ENCODE measurements at places on chromosomes 12 and 14.

GRCh38 chr14:104687601-104688504 lies 1.6 kb upstream of the INF2 start:
- no peaks in the 10 kb centered on the region for H3K27me3 ChIP-seq
- H3K27ac ChIP-seq, result peak overlapping the region; percentile 1
- DNase-seq, result no peak
- peaks cover 13% of the 10 kb centered on the region for H3K4me1 ChIP-seq
- peaks cover 3% of the 10 kb centered on the region for H3K36me3 ChIP-seq

GRCh38 chr12:23098110-23098509 lies 473.1 kb downstream of the ETNK1 start:
- no peak overlapping the region for H3K27ac ChIP-seq
- no peaks in the 10 kb centered on the region for H3K27me3 ChIP-seq
- DNase-seq, result no peak
- no peaks in the 10 kb centered on the region for H3K36me3 ChIP-seq
- no peaks in the 10 kb centered on the region for H3K4me1 ChIP-seq
- no peak overlapping the region for H3K4me3 ChIP-seq

- peak; percentile 24 for DNase-seq
- H3K27ac ChIP-seq, result peak overlapping the region; percentile 94
- H3K36me3 ChIP-seq, result peaks cover 55% of the 10 kb centered on the region
- peaks cover 44% of the 10 kb centered on the region for H3K4me1 ChIP-seq
Measured at GRCh38 chr14:103561381-103562178, 877 bp downstream of the BAG5 start.

DNA sequence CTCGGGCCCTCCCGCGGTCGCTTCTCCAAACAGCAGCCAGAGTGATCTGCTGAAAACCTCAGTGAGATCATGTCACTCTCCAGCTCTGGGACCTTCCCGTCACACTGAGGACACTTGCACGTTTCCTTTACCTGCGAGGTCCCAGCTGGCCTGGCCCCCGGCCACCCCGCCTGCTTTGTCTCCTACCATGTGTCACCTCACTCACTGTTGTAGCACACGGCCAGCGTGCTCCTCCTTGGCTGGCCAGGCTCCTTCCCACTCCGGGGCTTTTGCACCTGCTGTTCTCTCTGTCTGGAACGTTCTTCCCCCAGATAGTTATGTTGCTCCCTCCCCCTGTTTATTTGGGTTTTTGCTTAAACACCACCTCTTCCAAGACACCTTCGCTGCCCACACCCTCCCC lies 199.0 kb downstream of the TSPAN9 start:
- no peak overlapping the region for H3K4me3 ChIP-seq
- H3K27ac ChIP-seq, result no peak overlapping the region
- H3K4me1 ChIP-seq, result no peaks in the 10 kb centered on the region
- no peak for DNase-seq

DNA sequence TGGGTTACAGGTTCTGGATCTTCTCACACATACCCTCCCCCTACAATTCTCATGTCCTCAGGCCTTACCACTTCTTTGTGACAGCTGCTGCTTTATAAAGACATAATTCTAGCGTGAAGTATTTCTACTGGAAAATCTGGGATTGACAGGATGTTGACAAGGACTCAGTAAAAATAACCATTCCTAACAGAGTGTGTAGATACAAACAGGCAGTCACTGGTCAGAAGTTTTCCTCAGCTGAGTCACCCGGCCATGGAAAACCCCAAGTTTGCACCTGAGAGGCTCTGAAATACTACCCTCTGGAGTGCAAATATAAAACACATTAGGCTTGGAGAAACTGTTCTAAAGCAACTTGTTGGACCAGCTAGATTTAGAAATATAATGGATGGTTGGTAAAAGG lies 54.4 kb downstream of the SPPL3 start:
- H3K4me3 ChIP-seq, result no peak overlapping the region
- H3K27me3 ChIP-seq, result no peaks in the 10 kb centered on the region
- H3K27ac ChIP-seq, result no peak overlapping the region

- H3K27ac ChIP-seq, result no peak overlapping the region
- DNase-seq, result no peak
- H3K4me3 ChIP-seq, result no peak overlapping the region
- no peaks in the 10 kb centered on the region for H3K4me1 ChIP-seq
- H3K36me3 ChIP-seq, result no peaks in the 10 kb centered on the region
Measured at GRCh38 chr12:16165506-16165905, 112.0 kb downstream of the SLC15A5 start.

- peaks cover 23% of the 10 kb centered on the region for H3K36me3 ChIP-seq
- no peak overlapping the region for H3K27ac ChIP-seq
- no peak overlapping the region for H3K4me3 ChIP-seq
- H3K4me1 ChIP-seq, result peaks cover 20% of the 10 kb centered on the region
- DNase-seq, result no peak
Measured at GRCh38 chr14:61565181-61565580, 130.1 kb upstream of the HIF1A start.

DNA sequence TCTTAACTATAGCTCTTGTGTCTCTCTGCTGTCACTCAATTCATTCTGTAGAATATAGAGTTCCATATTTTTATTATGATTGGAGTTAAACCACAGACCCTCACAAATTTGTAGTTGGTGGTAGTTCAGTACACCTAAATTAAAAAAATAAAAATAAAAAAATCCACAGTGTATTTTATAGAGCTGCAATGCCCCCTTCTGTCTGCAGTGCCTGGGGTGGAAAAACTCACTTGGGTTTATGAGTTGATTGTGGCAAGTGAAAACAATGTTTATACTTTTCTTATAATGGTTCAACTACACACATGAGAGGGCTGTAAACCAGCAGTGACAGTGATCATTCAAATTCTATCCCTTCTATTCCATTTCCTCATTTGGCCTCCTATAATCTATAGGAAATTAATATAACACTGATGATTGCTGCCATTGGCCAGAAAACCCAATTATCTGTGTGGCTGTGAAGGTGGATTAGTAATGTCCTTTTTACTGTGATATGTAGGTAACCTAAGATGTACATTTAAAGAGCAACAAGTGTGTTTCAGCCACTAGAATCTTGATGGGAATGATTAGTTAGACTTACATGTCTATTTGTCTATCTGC lies 166.9 kb upstream of the LRIG3 start:
- H3K36me3 ChIP-seq, result no peaks in the 10 kb centered on the region
- no peaks in the 10 kb centered on the region for H3K27me3 ChIP-seq
- no peak for DNase-seq

- H3K4me3 ChIP-seq, result peak within 1 kb of the TSS; percentile 89
- peak within 1 kb of the TSS; percentile 44 for H3K27ac ChIP-seq
- H3K36me3 ChIP-seq, result peaks cover 2% of the 10 kb centered on the region
- peak; percentile 20 for DNase-seq
- peaks cover 22% of the 10 kb centered on the region for H3K4me1 ChIP-seq
- H3K27me3 ChIP-seq, result peaks cover 45% of the 10 kb centered on the region
Measured at GRCh38 chr12:51591016-51591901, at the start of gene SCN8A. TSS of gene SCN8A (plus strand) at chr12:51591233. CDS start at chr12:51662818, 71,585 bp downstream.

GRCh38 chr14:88765130-88765529 lies 27.6 kb downstream of the EML5 start:
- no peak overlapping the region for H3K4me3 ChIP-seq
- DNase-seq, result no peak
- H3K27ac ChIP-seq, result no peak overlapping the region

DNA sequence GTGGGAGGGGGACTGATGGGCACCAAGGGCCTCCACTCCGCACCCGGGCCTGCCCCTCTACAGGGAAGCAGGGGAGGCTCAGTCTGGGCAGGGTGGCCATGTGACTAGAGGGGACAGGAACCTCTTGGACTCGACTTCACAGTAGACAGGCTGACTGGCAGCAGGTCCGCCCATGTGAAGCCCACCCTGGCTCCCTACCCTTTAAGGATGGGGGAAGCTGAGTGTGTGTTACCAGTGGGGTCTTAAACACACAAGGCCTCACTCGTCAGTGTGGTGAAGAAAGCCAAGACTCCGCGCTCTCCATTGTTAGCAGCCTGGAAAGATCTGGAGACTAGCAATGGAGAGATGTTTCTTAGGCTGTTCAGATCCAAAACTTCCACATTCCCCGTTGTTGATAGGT lies 52.4 kb downstream of the ANAPC7 start:
- H3K27ac ChIP-seq, result no peak overlapping the region
- no peak for DNase-seq
- peaks cover 29% of the 10 kb centered on the region for H3K36me3 ChIP-seq
- no peaks in the 10 kb centered on the region for H3K27me3 ChIP-seq
- peaks cover 19% of the 10 kb centered on the region for H3K4me1 ChIP-seq

GRCh38 chr14:28773861-28774691 lies 7.5 kb downstream of the FOXG1 start:
- no peaks in the 10 kb centered on the region for H3K4me1 ChIP-seq
- H3K27me3 ChIP-seq, result peaks cover 18% of the 10 kb centered on the region

DNA sequence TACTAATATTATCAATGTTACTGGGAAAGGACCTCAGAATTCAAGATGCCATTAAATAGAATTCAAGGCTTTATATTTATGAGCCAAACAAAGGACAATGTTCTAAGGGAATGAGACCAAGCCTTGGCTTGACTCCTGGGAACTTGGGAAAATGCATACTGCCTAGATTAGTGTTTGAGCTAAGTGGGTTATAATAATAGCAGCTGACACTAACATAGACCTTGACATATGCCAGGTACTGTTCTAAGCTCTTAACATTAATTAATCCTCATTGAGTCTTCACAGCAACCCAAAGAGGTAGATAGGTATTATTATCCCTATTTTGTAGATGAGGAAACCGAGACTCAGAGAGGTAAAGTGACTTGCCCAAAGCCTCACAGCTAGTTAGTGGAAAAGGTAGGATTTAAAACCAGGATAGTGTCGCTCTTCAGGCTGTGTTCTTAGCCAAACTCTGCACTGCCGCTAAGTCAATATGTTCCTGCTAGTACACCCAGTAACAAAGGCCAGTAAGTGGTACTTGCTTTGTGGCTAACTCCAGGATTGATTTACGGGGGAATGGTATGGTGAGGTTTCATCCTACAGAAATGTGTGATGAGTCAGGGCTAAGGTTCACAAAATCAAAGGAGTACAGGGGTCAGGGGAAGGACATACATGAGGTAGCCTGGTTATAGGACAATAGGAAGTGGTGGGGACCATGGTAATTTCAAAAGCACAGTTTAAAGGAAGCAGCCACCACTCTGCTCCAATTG lies 35.8 kb upstream of the PRKAB1 start:
- no peaks in the 10 kb centered on the region for H3K4me1 ChIP-seq
- no peak overlapping the region for H3K4me3 ChIP-seq
- DNase-seq, result no peak
- H3K27ac ChIP-seq, result no peak overlapping the region
- peaks cover 80% of the 10 kb centered on the region for H3K27me3 ChIP-seq

- DNase-seq, result no peak
- no peak overlapping the region for H3K27ac ChIP-seq
- no peaks in the 10 kb centered on the region for H3K27me3 ChIP-seq
- no peak overlapping the region for H3K4me3 ChIP-seq
Measured at GRCh38 chr14:22668863-22669262, 24.7 kb upstream of the OR6J1 start.

- DNase-seq, result no peak
- H3K27me3 ChIP-seq, result no peaks in the 10 kb centered on the region
- no peaks in the 10 kb centered on the region for H3K36me3 ChIP-seq
- H3K4me3 ChIP-seq, result no peak overlapping the region
Measured at GRCh38 chr12:86421333-86421732, 165.1 kb upstream of the MGAT4C start.

GRCh38 chr14:51448831-51449670 lies 202.7 kb upstream of the FRMD6 start:
- H3K27ac ChIP-seq, result no peak overlapping the region
- DNase-seq, result no peak
- H3K27me3 ChIP-seq, result peaks cover 39% of the 10 kb centered on the region
- no peak overlapping the region for H3K4me3 ChIP-seq
- no peaks in the 10 kb centered on the region for H3K4me1 ChIP-seq

DNA sequence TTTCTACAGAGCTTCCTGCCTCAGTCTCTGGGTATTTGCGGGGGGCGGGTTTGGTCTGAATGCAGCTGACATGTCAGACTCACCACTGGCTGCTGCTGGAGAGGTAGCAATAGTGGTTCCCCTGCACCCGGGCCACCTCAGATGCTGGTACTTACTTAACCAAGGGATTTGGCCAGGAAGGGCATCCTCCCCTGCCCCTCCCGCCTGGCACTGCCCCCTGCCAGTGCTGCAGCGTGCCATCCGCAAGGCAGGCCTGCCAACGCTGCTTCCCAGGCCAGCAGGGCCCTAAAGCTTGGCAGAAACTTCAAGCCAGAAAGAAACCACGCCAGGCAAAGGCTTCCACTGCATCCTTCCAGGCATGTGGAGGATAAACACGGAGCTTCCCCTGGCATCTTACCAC lies 22.1 kb downstream of the RAB35 start:
- H3K36me3 ChIP-seq, result peaks cover 50% of the 10 kb centered on the region
- H3K27me3 ChIP-seq, result no peaks in the 10 kb centered on the region
- H3K4me3 ChIP-seq, result no peak overlapping the region
- DNase-seq, result no peak
- peaks cover 6% of the 10 kb centered on the region for H3K4me1 ChIP-seq
- peak overlapping the region; percentile 74 for H3K27ac ChIP-seq

GRCh38 chr12:23756416-23756815 lies 193.1 kb downstream of the SOX5 start:
- DNase-seq, result no peak
- no peak overlapping the region for H3K4me3 ChIP-seq
- H3K27ac ChIP-seq, result no peak overlapping the region
- H3K36me3 ChIP-seq, result no peaks in the 10 kb centered on the region
- H3K27me3 ChIP-seq, result no peaks in the 10 kb centered on the region
